ENCODE measurements at places on chromosomes 4 and X. TPM values are rescaled to one million over a fixed set of nuclear protein-coding genes. Genes with fewer than 3 reads are reported as not detected.

DNA sequence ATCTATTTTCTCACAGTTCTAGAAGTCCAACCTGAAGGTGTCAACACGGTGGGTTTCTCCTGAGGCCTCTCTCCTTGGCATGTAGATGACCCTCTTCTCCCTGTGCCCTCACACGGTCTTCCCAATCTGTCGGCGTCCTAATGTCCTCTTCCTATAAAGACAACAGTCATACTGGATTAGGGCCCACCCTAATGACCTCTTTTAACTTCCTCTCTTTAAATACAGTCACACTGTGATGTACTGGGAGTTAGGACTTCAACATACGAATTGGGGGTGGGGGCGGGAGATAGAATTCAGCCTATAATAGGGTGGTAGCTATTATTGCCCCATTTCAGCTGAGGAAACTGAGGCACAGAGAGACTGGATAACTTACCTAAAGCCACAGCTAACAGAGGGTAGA, 70.2 kb downstream of the SMIM20 start:
- H3K4me3 ChIP-seq = no peak overlapping the region
- DNase-seq = no peak
- peaks cover 2% of the 10 kb centered on the region for H3K4me1 ChIP-seq

DNA sequence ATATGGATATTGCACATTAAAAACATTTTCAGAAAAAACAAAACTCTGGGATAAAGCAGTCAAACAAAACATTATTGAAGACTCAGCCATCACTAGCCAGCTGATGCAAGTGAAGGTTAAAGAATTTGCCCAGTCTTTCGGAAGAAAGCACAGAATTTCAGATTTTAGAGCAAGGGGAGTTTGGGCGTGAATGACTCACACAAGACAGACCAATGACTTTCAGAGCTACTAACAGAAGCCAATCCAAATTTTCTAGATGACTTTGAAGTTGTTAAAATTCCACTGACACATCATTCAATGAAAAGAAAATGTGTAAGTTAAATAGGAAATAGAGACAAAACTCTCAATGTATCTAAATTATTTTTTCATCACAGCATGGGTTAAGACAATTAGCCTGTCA, 4.0 kb downstream of the MRFAP1L1 start:
- H3K4me1 ChIP-seq = peaks cover 24% of the 10 kb centered on the region
- no peak overlapping the region for H3K27ac ChIP-seq
- H3K36me3 ChIP-seq = peaks cover 57% of the 10 kb centered on the region
- DNase-seq = no peak
- no peak overlapping the region for H3K4me3 ChIP-seq

DNA sequence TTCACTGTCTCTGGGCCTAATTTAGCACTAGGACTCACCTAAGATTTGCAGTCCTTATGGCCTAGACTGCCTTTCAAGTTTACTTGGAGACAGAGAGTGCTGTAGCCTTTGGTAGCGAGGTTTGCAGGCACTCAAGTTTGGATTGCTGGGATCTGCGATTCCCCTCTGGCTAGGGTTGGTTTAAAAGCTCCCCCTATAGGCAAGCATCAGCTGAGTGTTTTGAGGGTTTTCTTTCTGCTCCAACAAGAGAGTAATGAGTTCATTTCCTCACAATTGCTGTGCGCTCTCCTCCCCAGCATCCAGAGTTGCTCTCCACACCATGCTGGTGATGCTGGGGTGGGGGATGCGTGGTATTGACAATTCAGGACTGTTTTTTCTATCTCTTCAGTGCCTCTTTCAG, 206.9 kb downstream of the GLUD2 start:
- DNase-seq = no peak
- H3K4me3 ChIP-seq = no peak overlapping the region
- H3K4me1 ChIP-seq = no peaks in the 10 kb centered on the region

- H3K36me3 ChIP-seq = peaks cover 2% of the 10 kb centered on the region
- no peak overlapping the region for H3K4me3 ChIP-seq
- DNase-seq = no peak
- H3K27ac ChIP-seq = no peak overlapping the region
- H3K27me3 ChIP-seq = no peaks in the 10 kb centered on the region
These were observed 38.8 kb downstream of the GAB1 start for GRCh38 chr4:143375326-143376073.

The SSX2B gene
- not detected for total RNA-seq

The DGKK gene
- 1.2 TPM for total RNA-seq

The MAGT1 gene
- total RNA-seq = 55.9 TPM

The FAM149A gene
- total RNA-seq = 13.5 TPM

Data from progenitor cell of endocrine pancreas (in vitro differentiated cells).